ENCODE measurements at places on chromosomes 11 and 22.

- no peaks in the 10 kb centered on the region for H3K36me3 ChIP-seq
- H3K4me3 ChIP-seq = no peak overlapping the region
- DNase-seq = peak; percentile 20
- H3K4me1 ChIP-seq = peaks cover 20% of the 10 kb centered on the region
- no peaks in the 10 kb centered on the region for H3K27me3 ChIP-seq
- H3K27ac ChIP-seq = no peak overlapping the region
Measured at GRCh38 chr22:19951346-19951745, 9.7 kb upstream of the TXNRD2 start.

DNA sequence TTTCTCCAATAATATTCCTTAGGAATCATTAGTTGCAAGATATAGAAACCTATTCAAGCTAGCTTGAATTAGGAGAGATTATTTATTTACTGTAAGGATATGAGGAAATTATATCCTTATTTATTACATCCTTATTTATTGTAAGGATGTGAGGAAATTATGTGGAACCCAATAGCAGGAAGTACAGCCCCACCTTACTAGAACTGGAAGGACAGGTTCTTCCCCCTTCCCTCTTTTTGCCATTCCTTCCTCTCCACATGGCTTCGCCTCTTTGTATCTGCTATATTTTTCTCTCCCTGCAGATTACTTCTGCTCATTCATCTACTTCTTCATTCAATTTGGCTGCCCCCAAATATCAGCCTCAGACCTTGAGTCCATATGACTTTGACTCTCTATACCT, 49.5 kb upstream of the B3GNT6 start:
- no peak for DNase-seq
- no peak overlapping the region for H3K4me3 ChIP-seq
- H3K27ac ChIP-seq = no peak overlapping the region
- H3K36me3 ChIP-seq = no peaks in the 10 kb centered on the region
- no peaks in the 10 kb centered on the region for H3K27me3 ChIP-seq
- H3K4me1 ChIP-seq = no peaks in the 10 kb centered on the region

DNA sequence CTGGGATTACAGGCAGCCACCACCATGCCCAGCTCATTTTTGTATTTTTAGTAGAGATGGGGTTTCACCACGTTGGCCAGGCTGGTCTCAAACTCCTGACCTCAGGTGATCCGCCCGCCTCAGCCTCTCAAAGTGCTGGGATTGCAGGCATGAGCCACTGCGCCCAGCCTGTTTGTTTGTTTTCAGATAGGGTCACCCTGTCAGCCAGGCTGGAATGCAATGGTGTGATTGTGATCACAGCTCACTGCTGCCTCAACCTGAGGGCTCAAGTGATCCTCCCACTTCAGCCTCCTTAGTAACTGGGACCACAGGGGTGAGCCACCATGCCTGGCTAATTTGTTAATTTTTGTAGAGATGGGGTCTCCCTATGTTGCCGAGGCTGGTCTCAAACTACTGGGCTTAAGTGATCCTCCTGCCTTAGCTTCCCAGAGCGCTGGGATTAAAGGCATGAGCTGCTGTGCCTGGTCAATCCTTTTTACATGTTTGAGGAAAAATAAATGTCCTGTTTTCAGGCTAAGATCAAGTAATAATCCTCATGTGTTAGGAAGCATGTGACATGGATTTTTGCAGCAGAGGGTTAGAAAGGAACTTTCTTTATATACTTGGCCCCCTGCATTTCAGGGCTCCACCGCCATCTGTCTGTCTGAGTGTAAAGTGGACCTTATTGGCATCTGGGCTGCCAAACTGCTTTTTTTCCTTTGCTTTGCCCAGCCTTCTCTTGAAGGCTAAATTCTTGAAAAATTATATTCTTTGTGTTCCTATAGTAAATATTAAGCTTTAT, 4.8 kb upstream of the SLC3A2 start:
- no peaks in the 10 kb centered on the region for H3K27me3 ChIP-seq
- peaks cover 40% of the 10 kb centered on the region for H3K4me1 ChIP-seq
- DNase-seq = no peak
- H3K27ac ChIP-seq = no peak overlapping the region
- H3K36me3 ChIP-seq = no peaks in the 10 kb centered on the region

DNA sequence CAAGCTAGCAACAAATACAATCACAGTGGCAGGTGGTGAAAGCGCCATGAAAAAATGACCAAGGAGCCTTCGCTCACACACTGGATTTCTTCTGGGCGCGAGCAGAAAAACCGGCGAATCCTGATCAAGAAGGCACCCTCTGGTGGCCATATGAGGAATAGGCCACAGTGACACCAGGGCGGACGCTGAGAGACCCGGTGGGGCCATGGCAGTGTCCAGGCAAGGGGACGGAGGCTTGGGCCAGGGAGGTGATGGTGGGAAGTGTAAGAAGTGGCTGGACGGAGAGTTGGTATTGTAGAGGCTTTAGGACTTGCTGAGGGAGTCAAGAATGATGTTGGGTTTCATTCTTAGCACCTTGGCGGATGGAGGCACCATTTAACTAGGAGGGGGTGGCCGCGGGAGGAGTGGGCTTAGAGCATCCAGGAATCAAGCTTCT, 16.9 kb upstream of the RAC2 start:
- no peaks in the 10 kb centered on the region for H3K36me3 ChIP-seq
- H3K4me3 ChIP-seq = no peak overlapping the region
- peaks cover 14% of the 10 kb centered on the region for H3K27me3 ChIP-seq

DNA sequence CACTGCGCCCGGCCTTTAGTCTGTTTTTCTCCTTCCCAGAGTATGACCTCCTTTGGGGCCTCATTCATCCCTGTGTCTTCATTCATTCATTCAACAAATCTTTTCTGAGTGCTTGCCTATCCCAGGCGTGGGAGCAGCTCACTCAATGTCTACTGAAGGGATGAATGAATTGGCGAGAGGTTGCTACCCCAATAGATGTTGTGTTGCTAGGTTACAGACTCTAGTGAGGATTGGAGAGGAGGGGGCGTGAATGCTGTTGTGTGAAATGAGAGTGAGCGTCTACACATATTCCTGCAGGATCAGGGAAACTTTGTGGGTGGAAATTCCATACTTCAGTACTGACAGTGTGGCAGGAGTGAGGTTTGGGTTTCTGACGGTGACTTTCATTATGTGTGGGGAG, 55.5 kb upstream of the EP300 start:
- no peak overlapping the region for H3K27ac ChIP-seq
- no peak for DNase-seq
- H3K36me3 ChIP-seq = no peaks in the 10 kb centered on the region
- no peaks in the 10 kb centered on the region for H3K27me3 ChIP-seq
- no peak overlapping the region for H3K4me3 ChIP-seq
- H3K4me1 ChIP-seq = no peaks in the 10 kb centered on the region

- H3K27me3 ChIP-seq = no peaks in the 10 kb centered on the region
- H3K27ac ChIP-seq = no peak overlapping the region
- H3K4me3 ChIP-seq = no peak overlapping the region
- no peak for DNase-seq
- no peaks in the 10 kb centered on the region for H3K36me3 ChIP-seq
- no peaks in the 10 kb centered on the region for H3K4me1 ChIP-seq
Measured at GRCh38 chr11:79739591-79739990, 298.8 kb upstream of the TENM4 start.

Data from pancreas (tissue), 10 donors.